ENCODE measurements at places on chromosomes 7 and 10. TPM values are rescaled to one million over a fixed set of nuclear protein-coding genes. Genes with fewer than 3 reads are reported as not detected.

Gene ZNF316
- polyA plus RNA-seq, result 32.9 TPM

DNA sequence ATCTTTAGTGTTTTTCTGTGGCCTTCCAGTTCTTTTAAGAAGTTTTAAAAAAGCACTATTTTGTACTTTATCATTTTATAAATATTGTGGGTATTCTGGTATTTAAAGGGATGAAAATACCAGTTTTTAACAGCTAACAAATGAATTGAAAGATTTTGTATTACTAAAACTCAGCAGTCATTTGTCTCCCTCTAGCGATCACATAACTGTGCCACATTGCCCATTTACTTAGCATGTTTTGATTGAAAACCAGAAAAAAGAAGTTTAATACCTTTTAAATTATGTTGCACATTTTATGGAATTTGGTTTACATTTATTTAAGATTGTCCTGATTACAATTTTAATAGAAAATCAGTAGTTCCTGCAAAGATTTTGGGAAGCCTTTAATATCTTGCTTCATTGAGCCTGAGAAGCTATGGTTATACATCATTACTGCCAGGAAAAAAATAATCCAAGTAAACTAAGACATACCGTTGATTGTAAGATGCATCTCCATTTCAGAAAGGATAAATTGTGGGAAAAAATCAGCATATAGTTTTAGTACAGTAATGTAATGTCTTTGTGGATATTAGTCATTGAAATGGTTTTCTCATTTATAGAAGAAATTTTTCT lies 34.9 kb downstream of the TAX1BP1 start:
- DNase-seq, result peak; percentile 11

DNA sequence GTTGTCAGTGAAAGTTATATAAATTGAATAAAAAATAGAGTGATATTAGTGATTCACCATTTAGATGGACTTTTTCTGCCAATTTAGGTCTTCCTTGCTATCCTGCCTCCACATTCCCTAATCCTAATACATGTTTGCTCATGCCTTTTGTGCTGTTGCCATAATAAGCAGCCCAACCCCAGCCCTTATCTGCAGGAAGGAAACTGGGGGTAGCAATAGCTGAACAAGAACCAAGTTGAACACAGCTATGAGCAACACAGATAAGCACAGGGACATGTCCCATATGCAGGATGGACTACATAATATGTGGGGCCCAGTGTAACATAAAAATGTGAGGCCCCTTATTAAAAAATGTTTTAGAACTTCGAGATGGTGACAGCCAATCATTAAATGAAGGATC lies 91.2 kb upstream of the AHR start:
- no peak for DNase-seq

- no peak for DNase-seq
Observed at GRCh38 chr10:102523250-102524029, 19.7 kb downstream of the SUFU start.

Gene MAP3K8
- polyA plus RNA-seq, result 3.6 TPM

- no peak for DNase-seq
Observed at GRCh38 chr10:90133606-90134005, 432.2 kb downstream of the KIF20B start.

DNA sequence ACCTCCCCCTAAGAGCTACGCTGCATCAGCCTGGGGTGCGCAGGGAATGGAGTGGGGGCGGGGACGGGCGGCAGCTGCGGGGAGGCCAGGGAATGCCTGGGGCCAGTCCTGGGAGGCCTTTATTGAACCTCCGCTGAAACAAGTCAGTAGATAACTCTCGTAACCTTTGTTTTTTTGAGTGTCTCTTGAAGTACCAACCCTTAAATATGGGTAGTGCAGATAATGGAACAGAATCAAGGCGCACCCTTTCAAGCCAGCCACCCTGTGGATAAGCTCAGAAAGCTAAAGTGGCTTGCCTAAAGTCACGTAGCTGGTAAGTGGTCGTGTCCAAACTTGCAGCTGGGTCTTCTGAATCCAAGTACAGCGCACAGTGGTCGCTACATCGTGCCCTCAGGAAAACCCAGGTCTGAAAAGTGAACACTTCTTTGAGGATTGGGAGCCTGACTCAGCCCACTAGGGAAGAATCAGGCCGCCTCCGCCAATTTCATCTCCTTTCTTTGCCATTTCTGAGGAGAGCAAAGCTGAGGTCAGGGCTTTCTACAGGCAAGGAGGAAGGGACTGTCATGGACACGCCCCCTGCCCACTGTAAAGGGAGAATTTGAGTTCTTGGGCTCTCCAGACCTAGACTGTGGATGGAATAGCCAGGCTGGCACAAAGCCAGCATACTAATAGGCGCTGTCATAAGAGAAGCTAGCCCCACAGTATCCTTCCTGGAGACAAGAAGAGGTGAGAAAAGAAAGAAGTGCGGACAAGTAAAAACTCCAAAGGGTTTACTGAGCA lies 3.2 kb upstream of the EGR2 start:
- peak; percentile 40 for DNase-seq

GRCh38 chr10:129690248-129691070 lies 223.4 kb downstream of the MGMT start:
- DNase-seq, result no peak

Gene ASZ1
- 0.09 TPM for polyA plus RNA-seq

DNA sequence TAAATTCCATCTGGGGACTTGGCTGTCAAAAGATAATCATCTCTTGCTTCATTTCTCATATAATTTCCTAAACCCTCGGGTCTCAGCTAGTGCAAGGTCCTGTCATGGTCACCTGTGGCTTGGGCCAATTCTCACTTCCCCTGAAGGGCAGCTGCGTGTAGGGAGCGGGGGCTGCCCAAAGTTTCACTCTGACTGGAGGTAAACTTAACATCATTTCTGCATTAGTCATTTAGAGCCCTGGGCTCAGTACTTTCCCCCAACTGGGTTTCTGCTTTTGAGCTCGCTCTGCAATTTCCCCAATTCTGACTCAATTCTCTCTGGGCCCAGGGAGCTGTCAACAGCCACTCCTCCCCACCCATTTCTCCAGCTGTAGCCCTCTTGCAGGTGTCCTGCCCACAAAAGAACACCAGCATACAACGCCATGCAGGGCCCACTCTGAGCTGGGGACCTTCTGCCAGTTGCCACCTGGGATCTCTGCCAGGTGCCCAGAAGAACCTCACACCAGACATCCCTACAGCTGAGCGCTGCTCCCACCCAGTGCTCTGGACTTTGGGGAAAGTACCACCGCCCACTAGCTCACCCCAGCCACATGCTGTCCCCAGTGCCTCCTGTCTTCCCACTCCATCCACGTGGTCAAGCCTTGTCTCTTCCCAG lies 37.9 kb downstream of the VOPP1 start:
- DNase-seq, result peak; percentile 25

GRCh38 chr7:30864101-30864500 lies 47.6 kb upstream of the AQP1 start:
- DNase-seq, result no peak

Gene COL17A1
- polyA plus RNA-seq, result 0.65 TPM

Gene NCF1
- polyA plus RNA-seq, result 1.1 TPM

GRCh38 chr10:104037261-104037951 lies 48.3 kb downstream of the COL17A1 start:
- DNase-seq, result no peak

Gene FGF8
- polyA plus RNA-seq, result 0.39 TPM

DNA sequence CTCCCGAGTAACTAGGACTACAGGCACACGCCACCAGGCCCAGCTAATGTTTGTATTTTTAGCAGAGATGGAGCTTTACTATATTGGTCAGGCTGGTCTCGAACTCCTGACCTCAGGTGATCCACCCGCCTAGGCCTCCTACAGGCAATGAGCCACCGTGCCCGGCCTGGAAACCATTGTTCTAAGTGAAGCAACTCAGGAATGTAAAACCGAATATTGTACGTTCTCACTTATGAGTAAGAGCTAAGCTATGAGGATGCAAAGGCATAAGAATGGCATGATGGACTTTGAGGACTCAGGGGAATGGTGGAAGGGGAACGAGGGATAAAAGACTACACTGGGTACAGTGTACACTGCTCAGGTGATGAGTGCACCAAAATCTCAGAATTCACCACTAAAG lies 235.1 kb upstream of the AUTS2 start:
- no peak for DNase-seq

Gene SLC13A1
- polyA plus RNA-seq, result not detected

- no peak for DNase-seq
Observed at GRCh38 chr10:126904516-126904817, 761 bp upstream of the DOCK1 start.

- no peak for DNase-seq
Observed at GRCh38 chr10:78173360-78174015, 139.8 kb downstream of the RPS24 start.

DNA sequence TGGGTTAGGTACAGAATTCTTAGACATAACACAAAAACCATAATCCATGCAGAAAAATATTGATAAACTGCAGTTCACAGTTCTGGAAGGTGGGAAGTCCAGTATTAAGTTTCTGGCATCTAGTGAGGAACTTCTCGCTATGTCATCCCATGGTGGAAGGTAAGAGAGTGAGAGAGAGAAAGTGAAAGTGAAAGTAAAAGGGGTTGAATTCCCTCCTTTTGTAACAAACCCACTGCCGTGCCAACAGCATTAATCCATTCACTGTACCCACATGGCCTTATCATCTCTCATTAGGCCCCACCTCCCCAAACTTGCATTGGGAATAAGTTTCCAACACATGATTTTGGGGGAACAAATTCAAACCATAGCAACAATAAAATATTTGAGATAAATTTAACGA lies 17.1 kb downstream of the ZNF485 start:
- DNase-seq, result no peak

DNA sequence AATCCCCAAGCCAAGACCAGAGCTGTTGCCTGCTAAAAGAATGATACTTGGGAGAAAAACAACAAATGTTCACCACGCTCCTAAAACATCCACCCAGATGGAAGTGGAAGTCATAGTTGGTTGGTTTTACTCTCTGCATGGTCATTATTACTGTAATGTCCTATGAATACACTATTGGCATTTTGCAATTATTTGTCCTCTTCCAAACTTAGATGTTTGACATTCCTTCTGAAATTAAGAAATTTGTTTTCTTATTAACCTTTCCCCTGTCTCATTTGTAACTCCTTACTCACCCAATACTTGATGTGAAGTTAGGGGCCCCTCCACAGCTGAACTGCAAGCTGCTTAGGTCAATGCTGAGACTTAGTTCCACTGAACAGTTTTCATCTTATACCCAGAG lies 383.3 kb downstream of the INHBA start:
- DNase-seq, result no peak

GRCh38 chr7:51222916-51223315 lies 93.7 kb downstream of the COBL start:
- DNase-seq, result no peak

- no peak for DNase-seq
Observed at GRCh38 chr7:26188206-26188956, 12.2 kb downstream of the HNRNPA2B1 start.

DNA sequence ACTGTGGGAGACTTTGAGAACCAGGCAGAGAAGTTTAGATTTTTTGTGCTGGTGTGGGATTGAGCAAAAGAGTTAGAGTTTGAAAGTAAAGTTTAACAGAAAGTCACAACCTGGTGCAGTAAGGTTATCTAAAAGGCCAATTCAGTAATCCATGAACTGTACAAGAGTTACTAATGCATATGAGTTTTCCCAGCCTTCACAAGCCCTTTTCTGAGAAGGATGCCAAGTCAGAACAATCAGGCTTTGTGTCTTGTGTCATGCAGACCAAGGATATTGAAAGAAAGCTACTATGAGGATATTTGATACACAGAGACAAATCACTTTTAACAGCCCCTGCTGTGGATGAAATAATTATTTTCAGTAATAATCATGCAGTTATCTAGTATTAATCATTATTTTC lies 68.8 kb upstream of the MYO3A start:
- DNase-seq, result no peak

DNA sequence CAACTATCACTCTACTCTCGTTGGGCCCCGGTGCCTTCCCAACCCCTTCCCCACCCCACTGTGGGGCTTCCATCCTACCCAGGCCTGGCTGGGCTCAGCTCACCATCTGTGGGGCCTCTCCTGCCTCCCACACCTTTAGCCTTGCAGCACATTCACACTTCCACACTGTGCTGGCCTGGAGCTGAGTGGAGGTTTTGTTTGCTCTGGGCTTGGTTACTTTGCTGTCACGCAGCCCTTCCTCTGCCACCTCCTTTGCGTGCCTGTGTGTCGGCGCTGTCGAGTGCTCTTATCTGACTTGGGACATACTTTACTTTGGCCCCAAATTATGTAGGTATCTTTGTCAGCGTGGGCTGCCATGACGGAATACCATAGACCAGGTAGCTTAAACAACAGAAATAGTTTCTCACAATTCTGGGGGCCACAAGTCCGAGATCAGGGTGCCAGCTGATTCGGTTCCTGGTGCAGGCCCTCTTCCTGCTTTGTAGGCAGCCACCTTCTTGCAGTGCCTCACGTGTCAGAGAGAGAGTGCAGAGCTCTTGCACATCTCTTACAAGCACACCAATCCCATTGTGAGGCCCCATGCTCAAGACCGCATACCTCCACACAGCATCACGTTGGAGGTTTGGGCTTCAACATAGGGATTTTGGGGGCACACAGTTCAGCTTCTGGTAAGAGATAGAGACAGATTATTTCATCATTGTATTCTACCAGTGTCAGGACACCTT lies 89.0 kb downstream of the CUL1 start:
- no peak for DNase-seq

- DNase-seq, result no peak
Observed at GRCh38 chr10:122020226-122020625, 31.3 kb downstream of the TACC2 start.

DNA sequence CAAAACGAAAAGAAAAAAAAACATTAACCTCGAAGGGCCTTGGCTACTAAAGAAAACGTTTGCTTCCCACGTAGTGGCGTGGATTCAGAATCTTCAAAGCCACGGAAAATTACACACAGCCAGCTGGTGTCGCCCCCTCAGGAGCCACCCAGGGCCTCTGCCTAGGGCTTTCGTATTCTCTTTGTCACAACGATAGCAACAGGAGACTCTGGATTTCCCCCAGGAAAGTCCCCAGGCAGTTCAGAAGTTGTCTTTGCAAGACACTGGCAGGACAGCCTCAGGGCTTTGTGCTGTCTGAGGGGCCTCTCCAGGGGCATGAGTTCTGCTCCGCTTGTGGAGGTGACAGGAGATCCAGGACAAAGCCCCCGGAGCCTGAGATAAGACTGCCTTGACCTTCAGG lies 150.2 kb upstream of the INSYN2A start:
- no peak for DNase-seq

Gene PMS2
- polyA plus RNA-seq, result 14.3 TPM

- DNase-seq, result no peak
Observed at GRCh38 chr10:110408203-110408871, 89.4 kb upstream of the DUSP5 start.

GRCh38 chr7:47215049-47215448 lies 366.9 kb downstream of the TNS3 start:
- DNase-seq, result no peak

GRCh38 chr10:118543714-118544400 lies 51.6 kb downstream of the PRLHR start:
- peak; percentile 14 for DNase-seq

- DNase-seq, result no peak
Observed at GRCh38 chr10:101535949-101536348, 52.1 kb downstream of the POLL start.

GRCh38 chr7:144508702-144509101 lies 105.2 kb upstream of the NOBOX start:
- DNase-seq, result no peak

Gene CUX1
- polyA plus RNA-seq, result 40.0 TPM

Gene CALML5
- not detected for polyA plus RNA-seq
